ENCODE measurements at places on chromosomes 12 and 14.

DNA sequence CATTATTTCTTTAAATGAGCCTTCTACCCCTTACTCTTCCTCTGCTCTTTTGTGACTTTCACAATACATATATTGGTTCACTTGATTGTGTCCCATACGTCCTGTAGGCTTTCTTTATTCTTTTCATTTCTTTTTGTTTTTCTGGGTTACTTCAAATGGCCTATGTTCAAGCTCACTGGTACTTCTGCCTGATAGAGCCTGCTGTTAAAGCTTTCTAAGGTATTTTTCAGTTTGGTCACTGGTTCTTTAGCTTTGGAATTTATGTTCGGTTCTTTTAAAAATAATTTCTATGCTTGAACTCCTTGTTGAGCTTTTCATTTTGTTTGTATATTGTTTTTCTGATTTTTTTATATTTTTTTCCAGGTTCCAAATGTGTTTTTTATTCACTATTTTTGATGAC is 81.9 kb downstream of the E2F7 start:
- DNase-seq, result no peak

DNA sequence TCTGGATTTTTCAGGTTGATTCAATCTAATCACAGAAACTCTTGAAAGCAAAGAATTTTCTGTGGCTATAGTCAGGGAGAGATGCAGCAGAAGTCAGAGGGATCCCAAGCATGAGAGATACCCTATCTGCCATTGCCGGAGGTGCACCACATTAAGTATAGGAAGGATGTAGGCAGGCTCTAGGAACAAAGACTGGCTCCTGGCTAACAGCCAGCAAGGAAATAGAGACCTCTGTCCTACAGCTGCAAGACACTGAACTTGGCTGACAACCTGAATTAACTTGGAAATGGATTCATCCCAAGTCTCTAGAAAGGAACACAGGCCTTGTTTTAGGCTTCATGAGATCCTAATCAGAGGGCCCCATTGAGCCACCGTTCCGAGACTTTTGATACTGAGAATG is 364.9 kb upstream of the FLRT2 start:
- no peak for DNase-seq

- DNase-seq, result no peak
Observed at GRCh38 chr14:54480830-54481562, 7.8 kb downstream of the GMFB start.

DNA sequence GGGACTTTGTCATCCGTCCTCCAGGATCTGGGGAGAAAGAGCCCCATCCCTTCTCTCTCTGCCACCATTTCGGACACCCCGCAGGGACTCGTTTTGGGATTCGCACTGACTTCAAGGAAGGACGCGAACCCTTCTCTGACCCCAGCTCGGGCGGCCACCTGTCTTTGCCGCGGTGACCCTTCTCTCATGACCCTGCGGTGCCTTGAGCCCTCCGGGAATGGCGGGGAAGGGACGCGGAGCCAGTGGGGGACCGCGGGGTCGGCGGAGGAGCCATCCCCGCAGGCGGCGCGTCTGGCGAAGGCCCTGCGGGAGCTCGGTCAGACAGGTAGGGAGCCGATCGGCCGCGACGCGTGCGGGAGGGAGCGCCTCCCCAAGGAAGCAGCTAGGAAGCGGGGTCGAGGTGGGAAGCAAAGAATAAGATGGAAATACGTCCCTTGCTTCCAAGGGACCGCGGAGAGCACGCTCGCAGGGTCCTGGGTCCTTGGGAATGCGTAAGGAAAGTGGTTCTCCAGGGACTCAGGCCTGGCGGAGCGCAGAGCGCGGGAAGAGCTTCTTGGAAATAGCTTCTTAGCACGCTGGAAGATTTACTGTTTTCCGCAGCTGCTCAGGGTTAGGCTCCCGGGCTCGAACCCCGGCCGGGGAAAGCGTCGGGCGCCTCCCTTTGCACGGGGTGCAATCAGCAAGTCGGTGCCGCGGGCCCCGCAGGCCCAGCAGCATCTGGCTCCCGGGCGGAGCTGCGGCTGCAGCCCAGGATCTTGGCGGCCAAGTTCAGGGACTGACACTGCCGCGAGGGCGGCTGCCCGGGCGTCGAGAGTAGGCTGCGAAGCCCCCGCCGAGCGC is 457 bp downstream of the SOCS2 start:
- DNase-seq, result peak; percentile 23

- DNase-seq, result no peak
Observed at GRCh38 chr12:70197345-70197744, 45.9 kb upstream of the CNOT2 start.

- DNase-seq, result no peak
Observed at GRCh38 chr14:57364659-57365450, 25.5 kb upstream of the NAA30 start.

GRCh38 chr14:96574633-96575632 is 72.8 kb downstream of the PAPOLA start:
- DNase-seq, result no peak

DNA sequence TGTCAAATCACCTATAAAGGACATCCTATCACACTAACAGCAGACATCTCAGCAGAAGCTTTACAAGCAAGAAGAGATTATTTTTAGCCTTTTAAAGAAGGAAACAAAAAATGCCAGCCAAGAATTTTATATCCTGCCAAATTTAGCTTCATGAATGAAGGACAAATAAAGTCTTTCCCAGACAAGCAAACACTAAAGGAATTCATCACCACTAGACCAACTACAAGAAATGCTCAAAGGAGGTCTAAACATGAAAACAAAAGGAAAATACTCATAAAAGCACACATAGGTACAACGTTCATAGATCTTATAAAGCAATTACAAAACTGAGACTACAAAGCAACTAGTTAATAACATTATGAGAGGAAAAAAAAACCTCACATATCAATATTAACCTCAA is 20.7 kb upstream of the STAB2 start:
- DNase-seq, result no peak

- DNase-seq, result no peak
Observed at GRCh38 chr12:14775636-14775980, 27.7 kb downstream of the WBP11 start.

DNA sequence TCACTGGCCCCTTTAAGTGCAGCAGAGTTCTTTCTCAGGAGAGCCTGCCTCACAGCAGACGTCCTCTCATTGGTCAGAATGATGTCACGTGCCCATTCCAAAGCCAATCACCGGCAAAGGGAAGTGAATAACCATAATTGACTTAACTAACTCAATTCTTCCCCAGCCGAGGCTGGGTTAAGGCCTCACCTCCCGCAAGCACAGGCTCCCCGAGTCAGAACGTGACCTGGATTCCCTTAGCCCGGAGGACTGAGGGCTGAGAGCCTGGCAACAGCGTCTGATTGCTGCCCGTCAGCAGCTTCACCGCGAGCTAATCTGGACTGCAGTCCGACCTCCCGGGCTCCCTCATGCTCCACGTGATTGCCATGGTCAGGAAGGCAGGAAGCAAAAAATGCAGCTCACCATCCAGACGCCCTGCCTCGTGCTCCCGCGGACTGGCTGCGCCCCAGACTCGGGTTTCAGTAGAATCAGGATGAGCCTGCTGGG is 92.1 kb upstream of the FZD10 start:
- DNase-seq, result no peak

GRCh38 chr12:108605000-108605689 is 7.3 kb upstream of the TMEM119 start:
- DNase-seq, result no peak

- DNase-seq, result no peak
Observed at GRCh38 chr14:32201816-32202490, at the start of gene RNU6-7. TSS of gene RNU6-7 (plus strand) at chr14:32202045.

GRCh38 chr14:61247935-61248334 is 33.2 kb downstream of the TMEM30B start:
- DNase-seq, result no peak

DNA sequence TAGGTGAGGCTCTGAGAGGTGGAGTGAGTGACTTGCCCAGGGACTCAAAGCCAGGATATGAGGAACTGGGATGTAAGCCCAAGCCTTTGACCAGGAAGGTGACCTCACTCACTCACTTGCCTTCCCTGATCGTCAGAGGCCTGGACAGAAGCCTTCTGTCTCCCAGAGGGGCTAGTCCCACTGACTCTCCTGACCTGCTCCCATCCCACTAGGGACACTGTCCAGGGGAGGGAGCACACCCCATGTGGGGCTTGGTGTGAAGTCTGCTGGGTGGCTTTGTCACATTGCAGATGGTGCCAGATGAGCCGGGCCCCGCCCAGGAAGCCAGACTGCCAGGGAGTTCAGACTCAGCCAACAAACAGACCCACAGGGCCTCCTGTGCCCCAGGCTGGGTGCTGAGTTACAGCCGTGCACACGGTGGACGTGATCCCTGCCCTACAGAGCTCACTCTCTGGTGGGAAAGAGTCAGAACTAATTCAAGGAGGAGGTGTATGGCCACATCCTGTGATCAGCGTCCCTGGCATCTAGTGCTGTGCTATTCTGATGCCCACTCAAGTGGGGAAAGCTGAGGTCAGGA is 28.3 kb downstream of the MMAB start:
- no peak for DNase-seq

DNA sequence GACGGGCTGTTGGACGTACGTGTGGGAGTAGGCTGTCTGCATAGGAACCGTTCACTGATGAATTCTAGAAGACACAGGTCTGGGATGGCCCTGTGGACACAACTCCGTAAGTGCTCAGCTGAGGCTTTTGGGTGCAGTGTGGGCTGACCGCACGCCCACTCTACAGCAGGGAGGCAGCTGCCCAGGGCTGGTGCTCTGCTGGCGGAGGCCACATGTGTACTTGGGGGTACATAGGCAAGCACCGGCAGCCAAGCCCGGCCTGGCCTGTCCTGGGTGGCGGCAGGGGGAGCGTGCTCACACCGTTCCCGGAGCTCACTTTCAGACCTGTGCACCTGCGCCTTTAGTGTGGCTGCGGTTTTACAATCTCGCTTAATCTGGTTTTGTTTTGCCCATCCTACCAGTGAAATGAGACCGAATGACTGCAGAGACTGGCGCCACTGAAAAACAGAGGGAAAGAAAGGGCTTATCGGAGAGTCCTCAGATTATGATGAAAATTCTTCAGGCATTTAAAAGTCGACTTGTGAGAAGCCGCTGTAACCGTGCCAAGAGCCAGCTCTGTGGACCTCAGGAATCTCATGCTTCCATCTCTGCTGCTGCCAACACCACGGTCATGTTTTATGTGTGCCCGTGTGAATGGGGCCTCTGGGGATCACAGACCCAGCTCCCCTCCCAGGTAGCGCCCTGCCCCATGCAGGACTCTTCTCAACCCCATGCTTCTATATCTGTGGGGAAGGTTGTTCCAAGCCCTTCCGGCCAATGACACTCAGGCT is 45.8 kb downstream of the SSH1 start:
- DNase-seq, result no peak

DNA sequence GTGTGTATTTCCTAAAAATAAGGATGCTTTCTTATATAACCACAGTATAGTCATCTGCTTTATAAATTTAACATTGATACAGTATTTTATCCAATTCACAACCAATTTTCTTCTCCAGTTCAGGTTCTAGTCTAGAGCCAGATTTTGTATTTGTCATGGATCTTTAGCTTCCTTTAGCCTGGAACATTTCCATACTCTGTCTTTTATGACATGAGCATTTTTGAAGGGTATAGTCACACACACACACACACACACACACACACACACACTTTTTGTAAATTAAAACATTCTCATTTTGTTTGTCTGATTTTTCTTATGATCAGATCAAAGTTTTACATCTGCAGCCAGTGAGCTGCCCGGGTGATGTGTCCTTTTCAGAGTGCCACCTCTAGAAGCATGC is 25.4 kb downstream of the CGRRF1 start:
- no peak for DNase-seq

GRCh38 chr12:67623259-67623658 is 25.3 kb upstream of the DYRK2 start:
- DNase-seq, result no peak

GRCh38 chr12:129693731-129694130 is 210.1 kb downstream of the TMEM132D start:
- DNase-seq, result no peak

DNA sequence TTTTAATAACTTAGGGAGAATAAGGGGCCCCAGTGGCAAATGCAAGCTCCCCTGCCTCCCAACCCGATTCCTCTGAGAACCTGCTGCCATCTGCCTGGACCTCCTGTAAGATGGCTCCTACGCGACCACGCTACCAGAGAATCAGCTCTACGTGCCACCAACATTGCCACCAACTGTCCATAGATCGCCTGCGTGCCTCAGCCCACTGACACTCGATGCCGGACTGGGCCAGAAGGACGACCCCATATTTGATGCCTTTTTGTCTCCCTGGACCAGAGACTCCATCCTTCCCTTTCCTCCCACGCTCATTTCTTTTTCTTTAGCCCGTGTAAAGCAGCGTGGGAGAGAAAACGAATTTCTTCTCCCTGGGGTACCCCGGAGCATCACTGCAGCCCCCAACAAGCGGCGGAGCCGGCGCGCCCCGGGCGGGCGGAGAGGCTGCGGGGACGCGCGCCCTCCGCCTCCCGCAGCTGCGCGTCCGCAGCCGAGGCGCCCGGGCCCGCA is 565 bp upstream of the KLHL42 start:
- peak; percentile 21 for DNase-seq

DNA sequence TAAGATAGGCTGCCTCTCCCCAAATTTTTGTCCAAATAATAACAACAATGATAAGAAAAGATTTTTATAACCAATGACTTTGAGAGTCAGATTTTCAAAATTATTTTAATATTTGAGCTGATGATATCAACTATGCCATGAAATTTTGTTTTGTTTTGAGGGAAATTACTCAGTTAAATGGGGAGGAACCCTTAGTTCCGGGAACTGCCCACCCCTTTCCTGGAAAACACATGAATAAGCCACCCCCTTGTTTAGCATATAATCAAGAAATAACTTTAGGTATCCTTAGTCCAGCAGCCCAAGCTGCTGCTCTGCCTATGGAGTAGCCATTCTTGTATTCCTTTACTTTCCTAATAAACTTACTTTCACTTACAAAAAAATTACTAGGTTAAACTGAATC is 61.4 kb downstream of the HMGA2 start:
- no peak for DNase-seq

GRCh38 chr14:91004987-91005386 is 55.5 kb downstream of the RPS6KA5 start:
- DNase-seq, result no peak

DNA sequence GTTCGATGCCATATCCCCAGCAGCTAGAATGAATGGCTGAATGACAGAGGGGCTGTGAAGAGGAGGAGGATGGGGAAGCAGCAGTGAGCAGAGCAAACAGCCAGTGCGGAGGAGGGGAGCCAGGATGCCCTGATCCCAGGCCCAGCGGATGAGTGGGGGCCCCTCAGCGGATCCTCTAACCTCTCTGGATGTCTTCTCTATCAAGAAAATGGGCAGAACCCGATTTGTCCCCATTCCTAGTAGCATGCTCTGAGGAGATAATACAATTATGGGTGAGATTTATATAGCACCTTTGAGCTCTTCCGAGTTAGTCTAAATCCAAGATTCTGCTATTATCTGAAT is 30.0 kb upstream of the RPLP0 start:
- DNase-seq, result no peak

- no peak for DNase-seq
Observed at GRCh38 chr12:58925111-58925611, 4.9 kb upstream of the LRIG3 start.

DNA sequence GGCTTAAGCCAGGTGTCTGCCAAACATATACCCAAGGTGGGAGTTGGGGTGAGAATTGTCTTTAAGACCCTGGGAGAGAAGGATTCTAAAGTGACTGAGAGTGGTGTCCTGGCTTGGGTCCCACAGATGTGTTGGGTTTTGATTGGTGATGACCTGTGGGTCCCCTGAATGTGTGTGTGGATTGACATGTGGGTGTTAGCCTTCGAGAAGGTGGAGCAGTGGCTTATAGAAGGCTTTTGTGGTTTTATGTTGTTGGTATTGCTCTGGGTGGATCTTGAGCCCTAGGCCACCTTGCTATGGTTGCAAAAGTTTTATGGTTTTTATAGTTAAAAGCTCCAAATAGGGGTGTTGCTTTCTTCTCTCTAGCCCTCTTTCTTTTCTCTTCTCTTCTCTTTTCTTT is 29.7 kb downstream of the PLEKHG3 start:
- DNase-seq, result no peak

- no peak for DNase-seq
Observed at GRCh38 chr12:94768398-94769046, 118.2 kb upstream of the TMCC3 start.

Data from GM12891 (cell line).